ENCODE measurements at places on chromosomes 1 and 21. TPM values are rescaled to one million over a fixed set of nuclear protein-coding genes. Genes with fewer than 3 reads are reported as not detected.

DNA sequence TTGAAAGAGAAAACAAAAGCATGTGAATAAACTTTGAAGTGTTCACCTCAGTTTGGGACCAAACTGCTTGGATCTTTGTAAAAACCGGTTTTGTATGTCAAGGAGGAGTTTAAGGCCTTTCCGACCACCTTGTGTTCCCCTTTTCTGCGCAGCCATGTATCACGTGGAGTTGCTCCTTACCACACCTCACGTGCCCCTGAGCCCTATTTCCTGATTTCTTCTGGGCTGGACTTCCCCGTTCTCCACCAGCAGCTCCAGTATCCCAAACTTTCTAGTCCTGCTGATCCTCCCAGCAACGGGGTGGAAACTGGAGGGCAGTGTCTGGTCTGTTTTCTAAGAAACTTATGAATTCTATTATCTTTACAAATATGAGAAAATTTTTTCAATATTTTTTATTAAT is 1.6 kb upstream of the SH3D21 start:
- H3K4me3 ChIP-seq: no peak overlapping the region
- peaks cover 37% of the 10 kb centered on the region for H3K4me1 ChIP-seq
- DNase-seq: no peak
- H3K27ac ChIP-seq: no peak overlapping the region

GRCh38 chr1:13829152-13829769 is 129.3 kb downstream of the PRDM2 start:
- no peak for DNase-seq
- no peak overlapping the region for H3K4me3 ChIP-seq
- peaks cover 4% of the 10 kb centered on the region for H3K27me3 ChIP-seq
- peaks cover 8% of the 10 kb centered on the region for H3K4me1 ChIP-seq
- no peak overlapping the region for H3K27ac ChIP-seq

DNA sequence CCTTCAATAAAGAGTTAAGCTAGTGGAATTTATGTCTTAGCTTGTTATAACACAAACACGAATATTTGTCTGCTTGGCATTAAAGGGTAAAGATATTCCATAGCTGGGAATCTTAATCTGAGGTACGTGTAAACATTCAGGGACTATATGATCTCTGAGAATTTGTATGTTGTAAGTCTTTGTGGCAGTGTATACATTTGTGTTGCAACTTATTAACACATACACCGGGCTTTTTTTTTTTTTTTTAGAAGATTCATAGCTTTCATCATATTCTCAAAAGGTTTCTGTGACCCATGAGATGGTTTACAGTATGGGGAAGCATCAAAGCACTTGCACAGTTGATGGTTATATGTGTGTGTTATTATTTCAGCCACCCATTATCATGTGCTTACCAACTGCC is 3.0 kb downstream of the GGPS1 start:
- H3K4me1 ChIP-seq: peaks cover 54% of the 10 kb centered on the region
- no peak overlapping the region for H3K4me3 ChIP-seq
- no peak for DNase-seq

SOD1 gene
- total RNA-seq: 258 TPM

Data from esophagus muscularis mucosa (tissue), 4 donors.